ENCODE measurements at places on chromosomes 11 and 22. TPM values are rescaled to one million over a fixed set of nuclear protein-coding genes. Genes with fewer than 3 reads are reported as not detected.

- no peak for DNase-seq
These were observed 566.5 kb upstream of the B3GAT1 start for GRCh38 chr11:134978388-134979088.

DNA sequence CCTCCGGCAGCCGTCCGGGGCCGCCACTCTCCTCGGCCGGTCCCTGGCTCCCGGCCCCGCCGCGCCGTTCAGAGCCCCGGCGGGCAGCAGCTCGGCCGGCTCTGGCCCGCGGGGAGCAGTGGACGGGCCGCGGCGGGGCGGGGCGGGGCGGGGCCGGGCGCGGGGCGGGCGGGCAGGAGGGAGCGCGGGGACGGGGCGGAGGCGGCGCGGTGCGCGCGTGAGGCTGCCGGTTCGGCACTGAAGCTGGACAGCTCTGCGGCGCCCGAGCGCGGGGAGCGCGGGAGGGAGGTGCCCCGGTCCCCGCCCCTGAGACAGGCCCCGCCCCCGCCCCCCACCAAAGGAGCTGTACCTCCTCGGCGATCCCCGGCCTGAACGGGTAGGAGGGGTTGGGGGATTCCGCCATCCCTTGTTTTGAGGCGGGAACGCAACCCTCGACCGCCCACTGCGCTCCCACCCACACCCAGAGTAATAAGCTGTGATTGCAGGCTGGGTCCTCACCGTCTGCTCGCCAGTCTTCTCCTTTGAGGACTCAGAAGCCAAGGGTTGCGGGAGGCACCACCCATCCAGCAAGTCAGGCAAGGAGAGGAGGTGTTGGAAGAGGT, at the start of gene DRD2:
DRD2 (minus strand) TSS at position 239 of the 602 bp plus-strand sequence. CDS start 50,747 bp downstream, outside the sequence.
- no peak for DNase-seq

- DNase-seq = no peak
These were observed 387.4 kb upstream of the CADM1 start for GRCh38 chr11:115891581-115891980.

DNA sequence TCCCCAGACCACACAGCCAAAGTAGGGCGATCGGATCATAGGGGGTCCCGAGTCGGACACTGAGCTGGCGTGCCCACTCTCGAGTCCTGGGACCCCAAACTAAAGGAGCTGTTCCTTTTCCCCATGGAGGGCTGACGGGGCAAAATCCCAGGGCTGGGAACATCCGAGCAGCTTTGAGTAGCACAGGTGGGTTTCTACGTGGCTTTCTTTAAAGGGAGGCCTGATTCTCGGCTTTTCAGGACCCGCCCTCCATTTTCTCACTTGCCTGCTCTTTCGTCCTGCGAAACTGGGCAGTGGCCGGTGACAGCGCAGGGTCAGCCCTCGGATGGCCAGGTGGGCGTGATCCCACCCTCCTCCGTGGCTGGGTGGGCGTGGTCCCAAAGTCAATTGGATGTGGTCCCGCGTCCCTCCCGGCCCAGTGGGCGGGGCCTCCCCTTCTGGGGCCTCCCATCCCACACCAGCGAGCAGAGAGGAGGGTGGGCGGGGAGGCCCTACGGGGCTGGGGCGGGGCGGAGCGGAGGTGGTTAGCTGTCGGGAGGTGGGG, 17.5 kb upstream of the TXNRD2 start:
- peak; percentile 78 for DNase-seq

DNA sequence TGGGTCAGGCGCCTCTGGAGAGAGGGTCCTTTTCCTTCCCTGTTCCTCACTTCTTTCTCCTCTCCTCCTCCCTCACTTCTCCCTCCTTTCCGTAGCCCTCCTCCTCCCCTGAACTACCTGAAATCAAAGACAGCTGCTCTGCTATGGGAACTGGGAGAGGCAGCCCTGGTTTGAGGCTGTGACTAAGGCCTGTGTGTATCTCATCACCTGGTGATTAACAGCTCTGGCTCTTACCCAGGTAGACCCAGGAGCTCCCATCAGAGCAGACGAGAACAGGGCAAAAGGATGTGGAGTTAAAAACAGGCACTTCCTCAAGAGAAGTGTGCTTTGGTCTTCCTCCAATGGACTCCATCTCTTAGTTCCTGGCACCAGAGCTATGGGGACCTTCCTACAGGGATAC, 5.8 kb downstream of the ISX start:
- DNase-seq = no peak

The OSBP2 gene
- 5.7 TPM for total RNA-seq

GRCh38 chr11:1561266-1561665, 10.8 kb downstream of the DUSP8 start:
- DNase-seq = no peak

The OR2D2 gene
- total RNA-seq = not detected

- no peak for DNase-seq
These were observed 759 bp downstream of the CPT1A start for GRCh38 chr11:68840661-68841653.

- DNase-seq = no peak
These were observed 48.8 kb downstream of the SMCO4 start for GRCh38 chr11:93494357-93494756.

- no peak for DNase-seq
These were observed 54.0 kb downstream of the KCNQ1OT1 start for GRCh38 chr11:2645779-2646118.

- DNase-seq = no peak
These were observed 17.0 kb downstream of the P2RY6 start for GRCh38 chr11:73288873-73289707.

DNA sequence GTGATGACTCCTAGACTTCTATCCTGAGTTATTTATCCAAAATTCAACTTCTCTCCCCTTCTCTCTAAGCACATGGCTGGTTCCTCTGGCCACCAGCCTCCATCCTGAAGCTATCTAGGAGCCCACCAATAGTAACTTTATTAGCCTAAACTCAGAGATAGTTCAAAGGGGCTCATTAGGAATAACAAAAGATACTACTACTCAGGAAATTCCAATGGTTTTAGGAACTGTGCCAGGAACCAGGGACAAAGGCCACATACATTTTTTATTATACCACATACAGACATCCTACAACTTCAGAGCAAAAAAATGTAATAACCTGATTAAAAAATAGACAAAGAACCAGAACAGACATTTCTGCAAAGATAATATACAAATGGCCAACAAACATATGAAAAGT, 27.9 kb downstream of the SLC25A17 start:
- no peak for DNase-seq

DNA sequence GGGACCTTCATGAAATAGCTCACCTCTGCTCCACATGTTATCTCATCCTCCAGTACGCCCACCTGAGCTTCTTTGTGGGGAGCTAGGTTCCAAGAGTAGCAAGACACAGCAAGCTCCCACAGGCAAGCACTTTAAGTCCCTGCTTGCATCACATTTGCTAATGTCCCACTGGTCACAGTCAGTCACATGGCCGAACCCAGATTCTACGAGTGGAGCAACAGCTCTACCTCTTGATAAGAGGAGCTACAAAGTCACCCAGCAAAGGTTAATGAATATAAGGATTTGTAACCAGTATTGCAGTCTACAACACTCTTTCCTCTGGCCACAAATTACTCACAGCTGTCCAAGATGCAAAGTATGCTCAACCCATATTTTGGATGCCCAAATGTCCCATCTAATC, 15.2 kb upstream of the MS4A15 start:
- DNase-seq = no peak

DNA sequence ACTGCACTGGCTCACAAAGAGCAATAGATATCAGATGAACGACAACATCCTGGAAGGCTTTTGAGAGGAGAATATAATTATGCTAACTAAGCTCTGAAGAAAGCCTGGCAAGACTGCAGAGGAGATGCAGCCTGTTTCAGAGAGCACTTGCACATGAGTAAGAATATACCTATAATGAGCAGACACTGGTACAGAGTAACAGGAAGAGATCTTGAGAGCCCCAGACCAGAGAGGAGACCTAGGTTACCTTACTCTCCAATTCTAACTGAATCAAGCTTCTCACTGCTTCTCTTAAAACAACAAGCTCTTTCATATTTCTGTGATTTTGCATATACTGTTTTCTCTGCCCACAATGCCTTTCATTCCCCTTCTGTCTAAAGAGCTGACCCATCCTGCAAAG, 66.5 kb downstream of the FAM168A start:
- no peak for DNase-seq

The USP2 gene
- 0.94 TPM for total RNA-seq

- peak; percentile 20 for DNase-seq
These were observed 15.9 kb downstream of the NEAT1 start for GRCh38 chr11:65438257-65439151.

The C22orf23 gene
- total RNA-seq = not detected

The DDTL gene
- total RNA-seq = 0.84 TPM
